K562 (cell line): ENCODE measurements at places on chromosomes 3 and 15. TPM values are rescaled to one million over a fixed set of nuclear protein-coding genes. Genes with fewer than 3 reads are reported as not detected.

DNA sequence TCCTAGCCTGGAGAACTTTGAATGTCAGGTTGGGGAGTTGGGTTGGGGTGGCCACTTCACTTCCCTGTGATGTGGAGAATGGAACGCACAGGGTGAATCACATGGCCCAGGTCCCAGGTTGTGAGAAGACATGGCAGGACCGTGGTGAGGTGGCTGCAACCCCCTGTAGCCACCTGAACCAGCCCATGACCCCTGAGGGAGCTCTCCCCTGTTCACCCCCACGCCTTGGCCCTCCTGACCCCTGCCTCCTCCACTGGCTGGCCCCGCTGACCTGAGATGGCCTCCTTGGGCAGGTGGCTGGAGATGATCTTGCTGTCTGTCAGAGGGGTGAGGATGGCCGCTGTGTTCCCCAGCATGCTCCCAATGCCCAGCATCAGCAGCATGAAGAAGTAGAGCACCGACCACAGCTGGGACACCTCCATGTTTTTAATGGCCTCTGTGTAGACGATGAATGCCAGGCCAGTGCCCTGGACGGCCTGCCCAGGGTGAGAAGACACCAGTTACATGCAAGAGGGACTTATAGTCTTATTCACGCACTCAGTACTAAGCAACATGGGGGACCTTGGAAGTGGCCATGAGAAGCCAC is 31.0 kb downstream of the SLC6A20 start:
- no peak for DNase-seq

GRCh38 chr15:101481381-101481705 is 8.2 kb downstream of the PCSK6 start:
- no peak for DNase-seq

GRCh38 chr3:134374791-134375581 is 739 bp upstream of the AMOTL2 start:
- DNase-seq, result no peak

DNA sequence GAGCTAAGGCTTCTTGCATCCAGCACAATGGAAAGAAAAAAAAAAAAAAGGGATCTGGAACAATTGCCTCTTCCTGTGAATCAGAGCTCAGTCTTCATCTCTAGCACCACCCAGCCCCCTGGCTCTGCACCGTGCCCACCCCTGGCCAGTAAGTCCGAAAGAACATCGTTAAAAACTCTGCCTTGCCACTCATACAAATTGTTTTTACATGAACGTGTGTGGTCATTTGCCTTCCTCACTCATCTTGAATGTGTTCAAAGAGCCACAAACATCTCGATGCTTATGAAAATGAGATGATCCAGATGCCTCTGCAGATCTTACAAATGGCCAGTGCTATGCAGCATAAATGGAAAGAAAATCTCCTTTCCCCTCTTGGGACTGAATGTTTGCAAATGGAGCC is 400.0 kb upstream of the PPP2R3A start:
- no peak for DNase-seq

DNA sequence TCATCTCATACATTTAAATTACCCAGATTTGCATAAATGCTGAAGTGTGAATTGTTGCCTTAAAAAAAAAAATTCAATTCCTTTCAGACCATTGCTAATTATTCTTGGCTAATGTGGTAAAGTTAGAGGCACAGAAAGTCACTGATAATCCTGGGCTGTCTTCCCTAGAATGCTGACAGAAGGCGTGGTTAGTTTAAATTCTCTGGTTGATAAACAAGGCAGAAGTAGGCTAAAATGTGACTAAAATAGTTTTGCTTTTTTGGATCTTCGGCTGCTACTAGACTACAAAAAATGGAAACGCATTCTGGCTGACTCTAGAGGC is 193.7 kb downstream of the OTOL1 start:
- DNase-seq, result no peak

- no peak for DNase-seq
Measured at GRCh38 chr3:2133146-2133545, 34.5 kb downstream of the CNTN4 start.

GRCh38 chr3:34934660-34935059 is 704.7 kb upstream of the ARPP21 start:
- DNase-seq, result no peak

DNA sequence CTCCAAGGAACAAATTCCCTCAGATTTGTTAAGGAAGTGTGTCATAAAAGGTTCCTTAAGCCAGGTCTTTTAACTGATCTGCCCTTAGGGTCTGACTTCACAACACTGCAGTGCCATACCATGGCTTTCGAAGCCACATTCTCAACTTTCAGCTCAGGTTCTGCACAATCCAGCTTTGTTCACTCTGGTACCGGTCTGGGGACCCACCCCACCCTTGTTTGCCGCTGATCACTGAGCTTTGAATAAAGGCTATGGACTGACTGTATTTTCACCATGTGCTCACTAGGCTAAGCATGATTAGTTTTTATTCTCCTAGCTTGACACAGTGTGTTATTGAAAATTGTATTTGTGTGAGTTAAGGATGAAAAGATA is 15.9 kb downstream of the SNX1 start:
- no peak for DNase-seq

DNA sequence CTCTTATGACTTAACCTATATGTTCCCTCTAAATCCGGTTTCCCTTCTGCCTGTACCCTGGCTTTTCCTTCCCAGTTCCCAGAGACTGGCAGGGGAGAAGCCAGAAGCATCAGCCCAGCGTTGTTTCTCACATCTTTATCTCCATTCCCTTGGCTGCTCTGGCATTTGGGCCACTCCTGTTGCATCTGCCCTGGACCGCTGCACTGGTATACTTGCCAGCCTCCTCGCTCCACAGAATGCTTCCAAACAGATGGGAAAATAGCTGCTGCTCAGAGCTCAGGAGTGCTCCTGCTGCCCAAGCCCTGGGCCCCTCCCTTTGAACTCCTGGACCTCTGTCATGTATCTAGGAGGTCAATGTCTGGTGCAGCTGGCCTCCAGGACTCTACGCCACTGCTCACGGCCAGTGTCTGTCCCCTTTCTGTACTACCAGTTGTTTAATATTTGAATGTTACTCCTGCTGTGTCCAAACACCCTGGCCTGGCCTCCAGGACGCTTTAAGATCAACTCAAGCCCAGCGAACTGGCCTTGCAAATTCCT is 6.8 kb downstream of the SPINT1 start:
- no peak for DNase-seq

- DNase-seq, result no peak
Measured at GRCh38 chr15:67335534-67336222, 81.1 kb downstream of the IQCH start.

GRCh38 chr3:162332344-162332743 is 835.7 kb downstream of the OTOL1 start:
- no peak for DNase-seq

SLC25A20 gene
- 21.6 and 30.4 TPM in 2 replicates for polyA plus RNA-seq

RBP2 gene
- not detected in 2 replicates for polyA plus RNA-seq

GLCE gene
- polyA plus RNA-seq, result 10.6 and 11.0 TPM in 2 replicates

CAPN3 gene
- polyA plus RNA-seq, result 0.03 and 0.04 TPM in 2 replicates

SOX14 gene
- polyA plus RNA-seq, result 0.08 TPM in 1 of 2 replicates, not detected in the other

GOLGA8H gene
- 0.04 TPM in 1 of 2 replicates, not detected in the other for polyA plus RNA-seq

MCTP2 gene
- not detected in 2 replicates for polyA plus RNA-seq

ILDR1 gene
- not detected in 2 replicates for polyA plus RNA-seq
